ENCODE measurements at places on chromosomes 7 and 10.

- peak; percentile 46 for DNase-seq
Observed at GRCh38 chr10:74825371-74826141, 844 bp upstream of the KAT6B start.

- DNase-seq = no peak
Observed at GRCh38 chr7:102823390-102824119, 74.8 kb downstream of the FAM185A start.

GRCh38 chr7:74429153-74429747 lies 24.5 kb upstream of the GTF2IRD1 start:
- no peak for DNase-seq

DNA sequence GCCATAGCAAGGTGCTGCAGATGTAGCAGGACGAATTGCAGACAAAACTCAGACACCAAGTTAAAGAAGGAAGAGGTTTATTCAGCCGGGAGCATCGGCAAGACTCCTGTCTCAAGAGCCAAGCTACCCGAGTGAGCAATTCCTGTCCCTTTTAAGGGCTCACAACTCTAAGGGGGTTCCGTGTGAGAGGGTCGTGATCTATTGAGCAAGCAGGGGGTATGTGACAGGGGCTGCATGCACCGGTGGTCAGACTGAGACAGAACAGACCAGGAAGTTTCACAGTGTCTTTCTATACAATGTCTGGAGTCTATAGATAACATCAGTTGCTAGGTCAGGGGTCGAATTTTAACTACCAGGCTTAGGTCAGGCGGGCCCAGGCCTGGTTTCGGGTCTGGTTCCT lies 222.0 kb upstream of the C7orf33 start:
- DNase-seq = no peak

- DNase-seq = peak; percentile 4
Observed at GRCh38 chr10:86757113-86757972, 924 bp downstream of the BMPR1A start.

GRCh38 chr7:30019960-30020359 lies 6.5 kb downstream of the FKBP14 start:
- no peak for DNase-seq

GRCh38 chr10:122845783-122846332 lies at the start of gene CUZD1:
TSS of gene CUZD1 (minus strand) at chr10:122845857. CDS start at chr10:122845843, 14 bp downstream.
- DNase-seq = no peak

GRCh38 chr10:11993834-11994468 lies 48.7 kb downstream of the UPF2 start:
- no peak for DNase-seq

GRCh38 chr10:79602953-79603352 lies 7.8 kb upstream of the SFTPA1 start:
- DNase-seq = no peak

DNA sequence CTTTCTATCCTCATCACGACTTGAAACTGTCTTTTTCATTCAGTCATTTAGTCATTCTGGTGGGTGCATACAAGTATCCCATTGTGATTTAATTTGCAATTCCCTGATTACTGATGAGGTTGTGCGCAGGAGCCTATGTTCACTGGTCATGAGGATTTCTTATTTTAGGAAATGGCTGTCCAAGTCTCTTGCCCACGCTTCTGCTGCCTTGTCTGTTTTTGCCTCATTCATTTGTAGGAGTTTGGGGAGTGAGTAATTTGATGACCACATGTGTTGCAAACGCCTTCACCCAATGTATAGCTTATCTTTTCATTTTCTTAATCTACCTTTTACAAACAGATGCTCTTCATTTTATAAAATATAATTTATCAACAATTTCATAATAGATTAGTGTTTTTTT lies 127.3 kb downstream of the ARHGAP22 start:
- DNase-seq = no peak

- no peak for DNase-seq
Observed at GRCh38 chr7:108003599-108003935, 606 bp upstream of the LAMB1 start.

DNA sequence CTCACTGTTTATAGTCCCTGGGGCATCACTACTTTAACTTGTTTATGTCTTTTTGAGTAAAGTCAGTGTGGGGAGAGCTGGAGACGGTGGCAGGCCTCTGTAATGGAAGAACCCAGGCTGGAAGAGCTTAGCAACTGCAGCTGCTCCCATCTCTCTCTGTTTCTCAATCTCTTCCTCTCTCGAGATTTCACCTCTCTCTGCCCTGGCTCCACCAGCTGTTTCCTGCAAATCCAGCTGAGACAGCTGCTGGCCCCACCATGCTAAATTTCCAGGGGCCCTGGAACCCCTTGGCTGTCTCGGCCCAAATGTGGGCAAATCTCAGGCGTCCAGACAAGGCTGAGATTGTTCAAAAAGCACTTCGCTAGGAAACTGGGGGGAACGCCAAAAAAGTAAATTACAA lies 25.8 kb upstream of the SLF2 start:
- no peak for DNase-seq

DNA sequence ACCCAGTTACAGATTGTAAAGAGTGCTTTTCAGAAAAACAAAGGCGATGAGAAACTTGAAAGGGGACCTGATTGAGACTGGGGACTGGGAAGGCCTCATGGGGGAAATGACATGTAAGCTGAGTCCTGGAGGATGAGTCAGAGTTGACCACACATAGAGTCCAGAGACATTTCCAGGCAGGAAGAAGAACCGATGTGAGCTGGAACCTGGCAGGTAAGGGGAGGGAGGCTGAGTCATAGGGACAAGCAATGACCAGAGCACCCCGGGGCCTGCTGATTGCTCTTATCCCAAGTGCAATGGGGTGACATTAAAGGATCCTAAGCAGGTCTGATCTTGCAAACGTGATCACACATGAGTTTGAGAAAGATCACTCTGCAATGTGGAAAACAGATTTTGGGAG lies 11.7 kb downstream of the TLL2 start:
- DNase-seq = no peak

- no peak for DNase-seq
Observed at GRCh38 chr7:20503278-20503950, 112.1 kb upstream of the ABCB5 start.

DNA sequence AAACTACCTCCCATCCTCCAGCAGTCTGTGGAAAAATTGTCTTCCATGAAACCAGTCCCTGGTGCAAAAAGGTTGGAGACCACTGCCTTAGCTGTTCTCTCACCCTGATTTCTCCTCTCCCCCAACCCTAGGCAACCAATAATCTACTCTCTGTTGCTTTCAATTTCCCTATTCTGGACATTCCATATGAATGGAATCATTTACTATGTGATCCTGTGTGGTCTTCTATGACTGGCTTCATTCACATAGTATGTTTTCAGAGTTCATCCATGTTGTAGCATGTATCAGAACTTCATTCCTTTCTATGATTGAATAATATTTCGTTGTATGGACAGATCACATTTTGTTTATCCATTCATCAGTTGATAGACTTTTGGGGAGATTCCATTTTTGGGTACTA lies 38.3 kb upstream of the DLG5 start:
- DNase-seq = no peak

- peak; percentile 77 for DNase-seq
Observed at GRCh38 chr7:36723951-36724664, at the start of gene AOAH. TSS of gene AOAH (minus strand) at chr7:36724494. CDS start at chr7:36724148, 346 bp downstream.

DNA sequence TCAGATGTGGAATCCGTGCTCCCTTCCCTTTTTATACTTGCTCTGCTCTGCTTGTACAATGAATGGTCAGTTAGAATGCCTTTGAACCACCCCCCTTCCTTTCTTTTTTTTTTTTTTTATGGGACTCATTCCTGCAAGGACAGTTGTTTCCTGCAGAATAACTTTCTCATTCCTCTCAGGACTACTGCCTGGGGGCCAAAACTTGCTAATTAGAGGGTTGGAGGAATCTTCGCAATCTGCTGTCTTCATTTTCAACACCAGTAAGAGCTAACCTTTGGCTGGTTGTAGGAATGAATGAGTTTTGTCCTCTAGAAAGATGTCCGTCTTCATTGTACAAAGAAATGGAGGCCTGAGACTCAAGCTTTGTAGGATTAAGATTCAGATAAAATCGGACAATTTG lies 868.1 kb downstream of the LRMDA start:
- no peak for DNase-seq

DNA sequence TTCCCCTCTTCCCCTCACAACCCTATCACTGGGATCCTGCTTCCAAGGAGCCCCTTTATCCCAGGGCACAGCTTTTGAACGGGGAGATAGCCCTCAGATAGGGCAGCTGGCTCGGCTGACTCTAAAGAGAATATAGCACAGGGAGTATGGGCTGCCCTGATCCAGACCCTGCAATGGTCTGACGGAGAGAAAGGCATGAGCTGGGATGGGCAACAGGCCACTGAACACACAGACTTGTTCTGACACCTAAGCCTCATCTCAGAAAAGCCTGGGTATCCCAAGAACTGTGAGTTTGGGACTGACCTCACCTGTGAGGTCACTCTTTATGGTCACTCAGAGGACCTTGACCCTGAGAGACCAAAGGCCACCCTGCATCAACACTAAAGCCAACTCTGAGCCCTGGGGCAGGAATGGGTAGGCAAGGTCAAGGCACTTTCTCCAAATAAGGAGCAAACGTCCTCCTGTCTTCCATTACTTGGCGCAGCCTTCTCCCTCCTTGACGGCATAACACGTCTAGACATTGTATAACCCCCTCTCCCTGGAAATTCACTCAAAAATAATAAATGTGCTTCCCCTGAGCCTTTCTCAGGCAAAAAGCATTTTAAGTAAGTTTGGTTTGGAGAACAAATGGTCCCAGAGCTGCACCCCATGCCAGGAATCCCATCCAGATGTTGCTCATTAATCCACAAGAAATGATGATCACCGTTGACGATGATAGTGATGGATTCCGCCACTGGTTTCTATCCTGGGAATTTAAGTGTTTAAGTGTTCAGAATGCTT lies 8.2 kb upstream of the LRRC18 start:
- DNase-seq = no peak

GRCh38 chr10:5603091-5603847 lies 63.1 kb downstream of the ASB13 start:
- no peak for DNase-seq

DNA sequence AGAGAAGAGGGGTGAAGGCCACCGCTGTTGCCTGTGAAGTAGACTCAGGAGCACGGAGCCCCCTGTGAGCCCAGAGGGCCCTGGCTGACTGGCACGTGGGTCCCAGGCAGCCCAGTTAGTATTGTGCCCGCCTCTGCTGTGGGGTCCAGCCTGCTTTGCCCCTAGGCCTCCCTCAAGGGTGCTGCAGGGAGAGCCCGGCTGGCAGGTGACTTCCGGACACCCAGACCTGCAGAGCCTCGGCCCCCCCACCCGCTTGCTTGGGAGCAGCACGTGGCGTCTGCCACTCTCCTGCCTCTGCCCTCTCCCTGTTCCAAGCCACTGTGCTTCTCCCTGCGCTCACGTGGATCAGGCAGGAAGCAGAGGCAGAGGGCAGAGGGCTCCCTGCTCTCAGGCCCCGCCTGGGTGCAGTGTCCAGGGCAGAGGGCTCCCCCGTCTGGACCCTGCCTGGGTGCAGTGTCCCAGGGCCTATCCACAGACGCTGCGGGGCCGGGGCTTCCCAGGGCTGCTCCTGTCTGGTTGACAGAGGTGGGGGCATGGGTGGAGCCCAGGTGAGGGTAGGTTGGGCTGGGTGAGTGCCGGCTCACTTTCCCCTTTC lies 88.4 kb downstream of the DNAJB6 start:
- no peak for DNase-seq

DNA sequence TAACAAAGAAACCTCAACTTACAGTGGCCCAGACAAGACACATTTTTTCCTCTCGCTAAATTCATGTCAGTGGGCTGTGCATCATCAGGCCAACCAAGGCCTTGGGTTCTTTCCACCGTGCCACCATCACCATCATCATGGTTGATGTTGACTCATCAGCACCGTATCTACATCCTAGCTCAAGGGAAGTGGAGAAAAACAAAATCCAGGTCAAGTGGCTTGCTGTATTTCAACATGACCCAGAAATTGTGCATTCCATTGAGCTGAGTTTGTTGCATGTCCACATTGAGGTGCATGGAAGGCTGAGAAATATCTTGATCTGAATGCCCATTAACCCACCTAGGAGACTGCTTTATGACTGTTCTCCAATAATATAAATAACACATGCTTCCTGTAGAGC lies 312.4 kb upstream of the CDC14C start:
- no peak for DNase-seq

DNA sequence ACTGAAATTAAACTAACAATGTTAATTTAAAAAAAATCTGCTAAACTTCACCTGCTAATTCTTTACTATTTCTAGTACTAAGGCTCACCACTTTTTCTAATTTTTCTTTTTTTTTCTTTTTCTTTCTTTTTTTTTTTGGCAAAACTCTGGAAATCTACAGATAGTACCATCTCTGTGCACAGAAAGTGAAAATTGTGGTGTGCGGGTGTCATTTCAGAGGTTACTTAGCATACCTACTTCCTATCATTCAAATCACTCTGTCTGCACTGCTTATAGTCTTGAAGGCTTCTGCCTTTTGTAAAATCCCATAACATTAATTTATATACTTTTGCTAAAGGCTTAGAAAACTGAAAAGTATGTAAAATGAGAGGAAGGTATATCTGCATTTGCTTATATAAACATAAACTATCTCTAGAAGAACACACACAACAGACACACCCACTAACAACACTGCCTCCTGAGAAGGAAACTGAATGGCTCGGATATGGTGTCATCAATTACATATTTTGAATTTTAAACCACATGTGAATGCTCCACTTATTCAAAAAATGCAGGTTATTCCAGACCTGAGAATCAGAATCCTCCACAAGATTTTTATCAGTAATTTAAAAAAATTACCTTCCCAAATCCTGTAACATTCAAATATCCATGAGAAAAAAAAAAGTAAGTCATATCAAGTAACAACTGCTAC lies 229.5 kb downstream of the PARD3 start:
- DNase-seq = no peak

GRCh38 chr7:38185395-38186307 lies 7.6 kb downstream of the STARD3NL start:
- DNase-seq = no peak

DNA sequence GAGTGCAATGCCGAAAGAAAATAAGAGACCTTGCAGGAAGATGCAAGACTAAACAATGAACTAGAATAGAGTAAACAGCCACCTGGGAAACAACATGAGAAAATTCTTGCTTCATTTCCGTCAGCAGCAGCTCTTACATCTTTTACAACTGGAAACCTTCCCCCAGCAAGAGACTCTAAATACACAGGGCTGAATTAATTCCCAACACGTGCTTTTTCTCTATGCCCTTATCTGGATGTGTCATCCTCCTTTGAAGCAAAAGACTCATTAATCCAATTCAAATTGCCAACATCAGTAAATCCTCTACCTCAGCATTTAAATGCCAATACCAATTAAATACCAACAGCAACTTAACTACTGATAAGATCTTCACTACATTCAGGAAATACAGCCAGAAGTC lies 99.0 kb upstream of the PDE1C start:
- no peak for DNase-seq

- DNase-seq = no peak
Observed at GRCh38 chr7:23712368-23713284, 2.6 kb downstream of the STK31 start.

DNA sequence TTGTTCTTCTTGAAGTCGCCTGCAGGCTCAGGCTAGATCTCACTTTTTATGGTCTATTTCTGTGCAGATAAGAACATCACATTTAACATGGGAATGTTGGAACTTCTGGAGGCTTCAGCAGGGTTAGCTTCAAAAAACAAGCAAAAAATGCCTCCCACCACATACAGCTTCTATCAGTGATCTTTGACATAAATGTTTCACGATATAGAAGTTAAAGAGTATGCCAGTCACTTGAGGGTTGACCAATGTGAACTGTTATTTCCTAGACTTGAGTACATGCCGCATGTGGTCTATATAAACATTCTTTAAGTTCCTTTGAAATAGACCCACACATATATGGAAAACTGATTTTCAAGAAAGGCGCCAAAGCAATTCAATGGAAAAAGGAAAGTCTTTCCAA lies 219.2 kb upstream of the KLF14 start:
- DNase-seq = no peak

GRCh38 chr10:16948361-16948760 lies 131.1 kb upstream of the RSU1 start:
- DNase-seq = no peak
